ENCODE measurements at places on chromosomes 1 and 21.

- no peak for DNase-seq
These were observed 25.3 kb upstream of the TMCO1 start for GRCh38 chr1:165793951-165794350.

DNA sequence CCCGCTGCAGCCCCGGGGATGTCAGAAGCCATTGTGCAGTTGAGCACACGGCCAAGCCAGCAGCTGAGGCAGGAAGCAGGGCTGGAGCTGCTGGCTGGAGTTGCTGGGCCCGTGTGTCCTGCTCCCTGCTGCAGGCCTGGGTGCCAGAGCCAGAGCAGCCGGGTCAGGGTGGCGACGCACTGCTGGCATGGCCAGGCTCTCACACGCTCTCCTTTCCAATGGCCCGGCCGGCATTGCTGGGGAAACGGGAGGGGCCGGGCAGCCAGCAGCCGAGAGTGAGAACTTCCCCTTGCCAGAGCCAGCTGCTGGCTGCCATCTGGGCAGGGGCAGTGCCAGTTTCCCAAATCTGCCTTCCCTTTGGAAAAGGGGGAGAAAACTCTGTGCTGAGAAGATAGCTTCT, 82.4 kb upstream of the PROX1 start:
- no peak for DNase-seq

- DNase-seq, result no peak
These were observed 1606.5 kb downstream of the BRINP3 start for GRCh38 chr1:188871164-188871563.

DNA sequence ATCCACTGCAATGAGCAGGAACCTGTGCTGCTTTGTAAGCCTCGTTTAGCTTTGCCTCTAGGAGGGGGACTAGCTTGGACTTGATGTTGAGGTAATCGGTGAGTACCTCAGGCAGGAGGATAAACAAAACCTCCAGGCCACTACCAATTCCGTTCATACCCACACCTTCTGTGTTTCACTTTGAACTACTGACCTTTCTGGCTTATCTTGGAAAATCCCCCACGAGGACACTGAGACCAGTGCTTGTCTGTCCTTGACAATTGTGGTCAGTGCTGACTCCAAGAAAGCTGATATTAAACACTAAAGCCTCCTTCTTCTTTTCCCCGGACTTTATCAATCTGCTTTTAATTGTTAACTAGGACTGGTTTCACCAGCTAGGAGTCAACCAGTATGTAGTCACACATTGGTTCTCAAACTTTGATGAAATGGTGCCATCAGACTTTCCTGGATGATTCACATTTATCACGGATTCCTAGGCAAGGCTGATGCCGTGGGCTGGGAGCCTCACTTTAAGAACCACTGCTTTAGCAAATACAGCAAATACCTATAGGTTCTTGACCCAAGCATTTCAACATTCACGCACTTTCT, 52.7 kb downstream of the TGFB2 start:
- DNase-seq, result no peak

GRCh38 chr1:205680073-205680851, at the start of gene SLC45A3:
SLC45A3 (minus strand) TSS chr1:205680509; CDS start chr1:205664656, 15,853 bp downstream.
- peak; percentile 15 for DNase-seq

DNA sequence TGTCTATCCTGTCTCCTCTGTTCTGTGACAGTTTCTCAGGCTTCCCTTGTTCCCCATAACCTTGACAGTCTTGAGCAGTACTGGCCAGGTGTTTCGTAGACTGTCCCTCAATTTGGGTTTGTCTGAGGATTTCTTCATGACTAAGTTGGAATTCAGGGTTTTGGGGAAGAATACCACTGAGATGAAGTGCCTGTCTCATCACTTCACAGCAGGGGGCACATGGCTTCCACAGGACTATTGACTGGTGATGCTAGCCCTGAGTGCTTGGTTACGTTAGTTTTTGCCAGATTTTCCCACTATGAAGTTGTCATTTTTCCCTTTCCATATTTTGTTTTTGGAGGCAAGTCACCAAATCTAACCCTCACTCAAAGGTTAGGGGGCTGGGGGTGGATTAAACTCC, 45.7 kb downstream of the CDCP2 start:
- DNase-seq, result no peak
